GM19239 (cell line): ENCODE measurements at places on chromosomes 4 and X.

GRCh38 chr4:142952821-142953580 lies 106.9 kb upstream of the INPP4B start:
- no peak for DNase-seq

DNA sequence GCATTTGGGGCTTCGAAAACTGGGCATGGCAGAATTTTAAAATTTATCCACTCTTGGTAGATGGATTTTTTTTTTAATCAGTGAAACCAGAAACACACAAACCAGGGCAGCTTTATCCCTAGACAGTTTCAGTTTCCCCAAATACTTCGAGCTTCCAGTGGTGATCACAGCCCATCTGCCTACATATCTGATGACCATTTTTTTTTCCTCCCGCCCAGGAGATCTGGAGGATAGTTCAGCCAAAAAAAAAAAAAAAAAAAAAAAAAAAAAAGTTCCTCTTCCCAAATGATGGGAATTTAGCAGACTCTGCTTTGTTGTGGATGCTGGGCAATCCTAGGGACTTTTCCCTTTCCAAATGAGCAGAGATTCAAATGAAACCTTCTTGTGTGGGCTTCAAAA lies 1.0 kb upstream of the TBC1D9 start:
- DNase-seq, result no peak

- no peak for DNase-seq
These were observed 160.7 kb upstream of the SPANXC start for GRCh38 chrX:141402897-141403610.

DNA sequence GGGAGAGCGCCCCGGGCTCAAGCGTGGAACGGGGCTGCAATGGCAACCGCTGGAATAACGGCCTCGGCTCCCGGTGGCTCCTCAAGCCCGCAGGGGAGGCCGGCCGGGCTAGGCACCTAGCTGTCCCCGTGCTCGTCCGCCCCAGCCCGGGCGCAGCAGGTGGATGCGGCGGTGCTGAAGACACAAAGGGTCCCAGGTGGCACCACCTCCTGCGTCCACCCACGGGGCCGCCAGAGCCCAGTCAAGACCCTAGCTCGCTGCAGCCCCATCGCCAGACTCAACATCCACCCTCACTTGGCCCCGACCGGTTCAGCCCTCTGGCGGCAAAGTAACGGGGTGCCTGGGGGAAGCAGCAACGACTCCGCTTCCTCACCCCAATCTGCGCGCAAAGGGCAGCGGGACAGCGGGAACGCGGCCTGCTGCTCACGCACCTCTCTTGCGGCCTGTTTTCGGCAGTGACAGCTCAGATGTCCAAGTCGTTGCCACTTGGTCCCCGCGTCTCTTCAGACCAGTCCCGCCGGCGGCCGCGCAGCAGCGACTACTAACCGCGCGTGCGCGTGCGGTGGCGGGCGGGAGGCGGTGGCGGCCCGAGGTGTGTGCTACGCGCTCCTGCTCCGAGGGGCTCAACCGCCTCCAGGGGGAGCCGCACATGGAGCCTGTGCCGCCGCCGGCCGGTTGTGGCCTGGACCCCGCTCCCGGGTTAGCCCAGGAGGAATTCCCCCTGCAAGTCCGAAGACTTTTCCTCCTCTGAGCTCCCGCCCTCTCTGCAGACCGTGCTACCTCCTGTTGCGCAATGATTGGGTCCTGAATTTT lies at the start of gene CLGN:
Gene CLGN (minus strand): TSS at position 543 of the 813 bp plus-strand sequence. CDS start 14,570 bp downstream, outside the sequence.
- peak; percentile 38 for DNase-seq

GRCh38 chrX:79117078-79117477 lies 27.4 kb upstream of the GPR174 start:
- no peak for DNase-seq

- DNase-seq, result no peak
These were observed 25.4 kb upstream of the FAM47B start for GRCh38 chrX:34917146-34917545.

GRCh38 chrX:155086202-155086840 lies 15.0 kb downstream of the BRCC3 start:
- DNase-seq, result no peak

DNA sequence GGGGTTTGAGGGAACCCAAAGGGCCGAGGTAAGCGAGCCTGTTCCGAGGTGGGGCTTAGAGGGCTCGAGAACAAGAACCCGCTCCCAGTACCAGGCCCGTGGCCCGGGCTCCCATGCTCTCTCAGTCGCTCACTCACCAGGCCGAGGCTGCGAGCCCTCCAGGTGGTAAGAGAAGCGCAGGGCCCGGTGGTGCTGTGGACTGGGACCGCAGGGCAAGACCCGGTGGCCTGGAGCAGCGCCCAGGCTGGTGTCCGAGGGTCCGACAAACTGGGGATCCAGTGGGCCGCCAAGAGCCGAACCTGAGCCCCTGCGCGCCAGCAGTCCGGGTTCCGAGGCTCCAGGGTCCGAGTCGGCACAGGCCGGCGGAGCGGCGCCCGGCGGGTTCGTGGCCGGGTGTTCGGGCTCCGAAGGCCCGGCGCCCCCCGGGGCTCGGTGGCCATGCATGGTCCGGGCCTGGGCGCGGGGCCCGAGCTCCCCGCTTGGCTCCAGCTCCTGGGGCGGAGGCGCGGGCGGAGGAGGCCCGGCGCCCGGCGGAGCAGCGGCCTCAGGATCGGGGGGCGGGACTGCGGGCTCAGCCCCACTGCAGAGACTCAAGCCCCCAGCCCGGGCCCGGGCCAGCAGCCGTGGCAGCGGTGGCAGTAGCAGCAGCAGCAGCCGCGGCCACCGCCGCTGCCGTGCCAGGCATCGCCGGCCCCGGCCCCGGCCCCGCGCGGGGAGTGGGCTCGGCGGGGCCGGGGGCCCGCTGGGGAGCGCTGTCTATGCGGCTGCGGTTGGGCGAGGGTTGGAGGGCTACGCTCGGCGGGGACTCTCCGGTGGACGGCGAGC lies 833 bp downstream of the FGD1 start:
- DNase-seq, result no peak

DNA sequence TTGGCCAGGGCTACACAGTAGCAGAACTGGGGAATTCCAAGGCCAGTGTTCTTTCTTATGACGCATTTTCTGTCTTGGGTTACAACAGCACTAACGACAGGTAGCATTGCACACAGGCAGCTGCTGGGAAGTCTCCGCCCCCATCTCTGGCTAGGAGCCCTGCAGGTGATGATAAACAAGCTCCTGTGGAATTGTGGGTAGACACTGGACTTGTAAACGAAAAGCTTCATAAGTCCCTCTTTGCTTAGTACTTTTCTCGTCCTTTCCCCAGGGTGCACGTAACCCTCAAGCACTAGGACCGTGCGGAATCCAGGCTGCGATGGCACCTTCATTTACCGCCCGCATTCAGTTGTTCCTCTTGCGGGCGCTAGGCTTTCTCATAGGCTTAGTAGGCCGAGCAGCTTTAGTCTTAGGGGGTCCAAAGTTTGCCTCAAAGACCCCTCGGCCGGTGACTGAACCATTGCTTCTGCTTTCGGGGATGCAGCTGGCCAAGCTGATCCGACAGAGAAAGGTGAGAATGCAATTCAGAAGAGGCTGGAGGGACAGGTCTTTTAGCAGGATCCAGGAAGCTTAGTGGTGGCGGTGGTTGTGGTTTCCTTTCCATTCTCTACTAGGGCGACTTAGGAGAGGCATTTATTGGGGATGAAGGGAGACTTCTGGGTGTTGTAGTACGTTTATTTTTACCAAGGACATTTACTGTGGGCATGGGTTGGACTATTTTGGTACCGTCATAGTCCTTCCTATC lies at the start of gene FAAH2:
Gene FAAH2 (plus strand): TSS at position 200 of the 745 bp plus-strand sequence. CDS start 120 bp downstream, at position 320.
- no peak for DNase-seq

DNA sequence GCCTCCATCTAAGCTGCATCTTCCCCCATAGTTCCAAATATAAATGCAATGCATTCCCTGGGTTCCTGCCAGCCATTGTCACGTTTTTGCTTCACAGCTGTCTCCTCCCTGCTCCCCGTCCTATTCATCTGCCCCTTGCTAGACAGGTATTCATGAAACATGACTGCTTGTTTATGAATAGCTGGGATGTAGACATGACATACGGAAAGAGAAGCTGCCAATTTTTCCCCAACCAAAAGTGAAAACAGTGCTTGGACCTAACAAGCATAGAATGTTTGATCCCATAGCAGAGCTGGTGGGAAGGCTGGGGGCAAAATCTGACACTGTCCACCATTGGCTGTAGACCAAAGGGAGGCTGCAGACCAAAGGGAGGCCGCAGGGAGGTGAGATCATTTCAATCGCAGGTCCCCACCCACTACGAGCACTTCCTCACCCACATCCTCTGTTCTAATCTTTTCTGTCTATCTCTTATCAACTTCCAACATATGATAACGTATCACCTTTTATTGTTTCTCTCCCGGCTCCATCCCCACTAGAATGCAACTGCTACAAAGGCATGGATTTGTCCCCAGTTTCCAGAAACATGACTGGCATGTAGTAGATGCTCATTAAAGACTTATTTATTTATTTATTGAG lies 8.5 kb upstream of the GYG2 start:
- no peak for DNase-seq

DNA sequence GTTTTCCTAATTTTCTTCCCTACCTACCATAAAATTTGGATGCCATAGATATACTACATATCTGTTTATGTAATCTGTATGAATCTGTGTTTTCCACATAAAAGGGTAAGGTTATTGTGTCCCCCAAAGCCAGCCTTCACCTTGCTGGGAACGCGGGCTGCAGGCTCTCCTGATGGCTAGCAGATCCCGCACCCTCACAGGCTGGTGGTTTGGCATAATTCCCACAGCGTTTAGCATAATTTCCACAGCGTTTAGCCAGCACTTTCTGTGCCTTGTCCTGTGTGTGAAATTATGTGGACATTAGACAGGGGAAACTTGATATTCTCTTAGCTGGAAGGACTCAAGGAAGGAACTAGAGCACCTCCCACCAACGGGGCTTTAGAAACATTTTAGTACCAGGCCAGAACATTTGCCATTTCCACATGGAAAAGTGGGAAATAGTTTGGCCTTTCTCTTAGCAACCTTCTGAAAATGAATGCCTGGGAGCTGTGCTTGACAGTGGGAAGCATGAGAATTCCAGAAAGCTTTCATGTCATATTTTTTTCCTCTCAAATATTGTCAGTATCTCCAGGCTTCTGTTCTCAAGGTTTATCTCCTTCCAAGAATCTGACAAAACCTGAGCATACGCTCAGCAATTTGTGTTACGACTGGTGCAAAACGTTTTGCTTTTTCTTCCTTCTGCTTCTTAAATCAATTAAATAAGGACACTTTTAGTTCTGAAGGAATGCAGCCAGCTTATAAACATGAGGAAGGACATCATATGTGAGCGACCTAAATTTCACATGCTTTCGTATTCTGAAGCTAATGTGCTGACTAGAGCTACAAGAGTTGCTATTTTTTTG lies 67.9 kb downstream of the STK32B start:
- no peak for DNase-seq

- no peak for DNase-seq
These were observed 24.1 kb downstream of the CT45A1 start for GRCh38 chrX:135737366-135738071.

- DNase-seq, result no peak
These were observed 66.3 kb upstream of the MAD2L1 start for GRCh38 chr4:120132935-120133334.

DNA sequence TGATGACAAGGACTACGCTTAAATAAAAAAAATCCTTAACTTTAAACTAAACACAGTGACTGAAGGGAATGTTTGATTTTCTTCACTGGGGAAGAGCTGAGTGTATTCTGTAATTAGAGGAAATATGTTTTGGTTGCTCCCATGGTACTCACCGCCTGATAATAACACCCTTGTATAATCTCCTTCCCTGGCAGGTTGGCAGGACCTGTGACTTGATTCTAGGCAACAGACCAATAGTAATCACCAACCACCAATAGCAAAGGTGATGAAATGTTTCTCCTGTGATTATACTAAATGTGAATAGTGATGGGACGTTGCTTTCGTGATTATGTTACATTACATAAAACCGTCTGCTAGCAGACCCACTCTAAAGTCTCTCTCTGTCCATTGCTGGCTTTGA lies 536.8 kb upstream of the CPEB2 start:
- no peak for DNase-seq

GRCh38 chr4:52954560-52955170 lies 92.5 kb downstream of the RASL11B start:
- no peak for DNase-seq

DNA sequence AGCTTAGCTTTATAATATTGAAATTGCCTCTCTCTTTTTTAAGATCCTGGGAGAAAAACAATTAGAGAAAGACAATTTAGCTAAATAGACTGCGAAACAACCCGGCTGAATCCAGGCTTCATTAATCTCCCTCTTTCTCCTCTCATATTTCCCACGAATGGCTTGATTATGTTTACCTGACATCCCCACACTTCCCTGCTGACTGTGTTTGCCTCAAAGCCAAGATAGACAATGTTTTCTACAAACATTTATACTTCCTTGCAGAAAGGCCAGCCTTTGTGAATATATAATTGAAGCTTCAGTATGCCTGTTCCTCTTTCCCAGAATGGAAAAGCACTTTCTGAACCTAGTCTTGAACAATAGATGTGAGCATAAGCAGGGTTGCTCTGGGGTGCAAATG lies 566.8 kb downstream of the PDHA2 start:
- no peak for DNase-seq

DNA sequence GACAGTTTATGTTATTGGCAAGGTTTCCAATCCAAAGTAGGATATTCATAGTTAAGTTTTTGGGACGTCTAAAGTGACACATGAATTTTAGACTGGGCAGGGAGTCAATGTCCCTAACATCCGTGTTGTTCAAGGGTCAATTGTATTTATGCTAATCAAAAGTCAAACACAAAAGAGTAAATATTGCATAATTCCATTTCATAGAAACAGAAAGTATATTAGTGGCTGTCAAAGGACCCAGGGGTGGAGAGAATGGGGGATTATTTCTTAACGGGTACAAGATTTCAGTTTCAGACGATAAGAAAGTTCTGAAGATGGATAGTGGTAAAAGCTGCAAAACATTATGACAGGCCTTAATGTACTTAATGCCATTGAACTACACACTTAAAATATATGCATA lies 971.8 kb upstream of the AGA start:
- no peak for DNase-seq

- no peak for DNase-seq
These were observed 531.0 kb upstream of the ZFP42 start for GRCh38 chr4:187464573-187464972.

GRCh38 chr4:138181287-138181686 lies 60.9 kb downstream of the SLC7A11 start:
- DNase-seq, result no peak

DNA sequence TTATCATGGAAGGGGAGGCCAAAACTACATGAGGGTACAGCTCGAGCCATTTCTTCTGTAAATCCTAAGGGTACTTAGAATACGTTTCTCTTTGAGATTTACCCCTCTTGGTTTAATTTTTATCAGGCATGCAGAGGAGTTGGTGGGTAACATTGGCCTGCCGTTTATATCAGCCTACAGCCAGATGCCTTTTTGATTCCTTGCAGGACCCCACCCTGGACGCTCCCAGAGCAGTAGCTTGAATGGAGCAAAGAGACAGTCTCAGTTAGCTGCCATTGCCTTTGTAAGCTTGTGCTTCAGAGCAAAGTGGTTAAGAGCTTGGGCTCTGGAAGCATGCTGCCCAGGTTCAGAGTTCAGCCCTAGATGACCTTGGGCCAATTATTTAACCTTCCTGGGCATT lies 9.0 kb downstream of the DOCK11 start:
- DNase-seq, result no peak

DNA sequence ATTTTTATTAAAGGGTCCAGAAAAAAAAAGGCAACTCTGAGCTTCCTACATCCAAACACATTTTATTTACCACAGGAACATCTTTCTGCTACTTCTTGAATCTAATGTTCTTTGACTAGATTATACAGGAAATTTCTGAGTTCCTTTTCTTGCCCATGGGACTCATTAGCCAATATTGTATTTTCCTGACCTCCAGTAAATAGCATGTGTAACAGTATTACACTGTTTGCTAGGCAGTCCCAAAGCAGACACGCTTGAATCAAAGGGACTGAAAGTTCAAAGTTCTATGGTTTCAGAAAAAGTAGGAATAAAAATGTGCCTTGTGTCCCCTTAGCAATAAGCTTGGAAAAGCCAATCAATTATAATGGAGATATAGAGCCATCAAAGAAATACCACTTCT lies 57.4 kb downstream of the MOSPD2 start:
- DNase-seq, result no peak
